ENCODE measurements at places on chromosomes 5 and 9.
A peak's percentile ranks its signal among the peaks of the same experiment; 100 is the strongest.

GRCh38 chr9:12705738-12706391 is 12.7 kb downstream of the TYRP1 start:
- no peaks in the 10 kb centered on the region for H3K4me1 ChIP-seq
- H3K27me3 ChIP-seq, result no peaks in the 10 kb centered on the region
- H3K27ac ChIP-seq, result no peak overlapping the region
- no peak for DNase-seq
- no peak overlapping the region for H3K4me3 ChIP-seq

DNA sequence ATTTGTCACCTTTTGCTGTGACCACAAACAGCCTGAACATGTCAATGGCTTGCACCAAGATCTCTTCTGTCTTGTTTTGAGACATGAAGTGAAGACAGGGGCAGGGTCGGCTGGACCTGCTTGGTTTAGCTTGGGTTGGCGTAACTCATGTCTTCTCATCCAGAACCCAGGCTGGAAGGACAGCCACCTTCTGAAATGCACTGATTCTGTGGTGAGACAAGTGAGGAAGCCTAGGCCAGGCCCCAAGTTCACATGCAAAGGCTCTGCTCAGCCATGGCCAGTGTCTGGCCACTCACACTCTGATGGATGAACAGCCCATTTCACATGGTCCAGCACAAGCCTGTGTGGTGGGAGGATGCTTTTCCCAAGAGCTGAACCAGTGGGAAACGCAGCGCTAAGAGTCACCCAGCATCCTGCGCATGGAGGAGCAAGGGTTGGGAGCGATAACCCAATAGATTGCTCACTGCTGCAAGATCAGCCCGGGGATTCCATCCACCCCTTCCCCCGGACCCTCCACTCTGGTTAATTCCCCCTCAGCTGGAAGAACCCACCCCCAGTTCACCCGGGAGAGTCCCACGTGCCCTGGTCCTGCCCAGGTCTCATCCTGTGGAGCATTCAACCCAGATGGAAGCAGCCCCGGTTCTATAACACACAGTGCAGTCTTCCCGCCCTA is 16.2 kb upstream of the MED10 start:
- H3K27ac ChIP-seq, result no peak overlapping the region
- no peaks in the 10 kb centered on the region for H3K36me3 ChIP-seq
- H3K4me3 ChIP-seq, result no peak overlapping the region

GRCh38 chr9:76564297-76564696 is 105.3 kb downstream of the GCNT1 start:
- no peaks in the 10 kb centered on the region for H3K27me3 ChIP-seq
- no peak overlapping the region for H3K4me3 ChIP-seq

GRCh38 chr5:35129921-35130485 is 82.3 kb upstream of the AGXT2 start:
- no peaks in the 10 kb centered on the region for H3K4me1 ChIP-seq
- no peak overlapping the region for H3K4me3 ChIP-seq
- H3K27me3 ChIP-seq, result peaks cover 4% of the 10 kb centered on the region

GRCh38 chr5:179867079-179867465 is 8.5 kb upstream of the MRNIP start:
- no peaks in the 10 kb centered on the region for H3K27me3 ChIP-seq
- H3K27ac ChIP-seq, result no peak overlapping the region
- no peak for DNase-seq
- peaks cover 6% of the 10 kb centered on the region for H3K36me3 ChIP-seq

GRCh38 chr9:95970317-95970716 is 94.8 kb downstream of the ERCC6L2 start:
- DNase-seq, result no peak
- H3K27ac ChIP-seq, result no peak overlapping the region
- peaks cover 20% of the 10 kb centered on the region for H3K36me3 ChIP-seq
- H3K4me1 ChIP-seq, result no peaks in the 10 kb centered on the region
- H3K27me3 ChIP-seq, result no peaks in the 10 kb centered on the region

- no peak overlapping the region for H3K27ac ChIP-seq
- no peaks in the 10 kb centered on the region for H3K36me3 ChIP-seq
- no peak for DNase-seq
- H3K4me1 ChIP-seq, result no peaks in the 10 kb centered on the region
Observed at GRCh38 chr5:36055984-36056383, 10.7 kb downstream of the UGT3A2 start.

DNA sequence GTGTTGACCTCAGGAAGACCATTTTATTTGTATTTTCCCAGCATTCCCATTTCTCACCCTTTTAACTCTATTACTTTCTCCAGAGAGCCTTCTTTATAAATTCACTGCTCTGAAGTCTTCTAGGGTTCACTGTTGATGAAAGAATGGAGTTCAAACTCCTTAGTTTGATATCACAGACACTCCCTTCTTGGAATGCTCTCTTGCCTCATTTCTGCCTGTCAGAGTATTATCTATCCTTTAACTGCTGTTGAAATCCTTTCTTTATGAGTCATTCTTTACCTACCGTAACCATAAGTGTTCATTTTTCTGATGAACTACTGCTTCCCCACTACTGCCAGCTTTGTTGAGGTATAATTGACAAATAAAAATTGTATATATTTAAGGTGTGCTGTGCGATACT is 4.3 kb downstream of the RIC1 start:
- H3K36me3 ChIP-seq, result peaks cover 9% of the 10 kb centered on the region
- no peak overlapping the region for H3K4me3 ChIP-seq
- H3K4me1 ChIP-seq, result peaks cover 10% of the 10 kb centered on the region
- no peak for DNase-seq
- no peak overlapping the region for H3K27ac ChIP-seq

DNA sequence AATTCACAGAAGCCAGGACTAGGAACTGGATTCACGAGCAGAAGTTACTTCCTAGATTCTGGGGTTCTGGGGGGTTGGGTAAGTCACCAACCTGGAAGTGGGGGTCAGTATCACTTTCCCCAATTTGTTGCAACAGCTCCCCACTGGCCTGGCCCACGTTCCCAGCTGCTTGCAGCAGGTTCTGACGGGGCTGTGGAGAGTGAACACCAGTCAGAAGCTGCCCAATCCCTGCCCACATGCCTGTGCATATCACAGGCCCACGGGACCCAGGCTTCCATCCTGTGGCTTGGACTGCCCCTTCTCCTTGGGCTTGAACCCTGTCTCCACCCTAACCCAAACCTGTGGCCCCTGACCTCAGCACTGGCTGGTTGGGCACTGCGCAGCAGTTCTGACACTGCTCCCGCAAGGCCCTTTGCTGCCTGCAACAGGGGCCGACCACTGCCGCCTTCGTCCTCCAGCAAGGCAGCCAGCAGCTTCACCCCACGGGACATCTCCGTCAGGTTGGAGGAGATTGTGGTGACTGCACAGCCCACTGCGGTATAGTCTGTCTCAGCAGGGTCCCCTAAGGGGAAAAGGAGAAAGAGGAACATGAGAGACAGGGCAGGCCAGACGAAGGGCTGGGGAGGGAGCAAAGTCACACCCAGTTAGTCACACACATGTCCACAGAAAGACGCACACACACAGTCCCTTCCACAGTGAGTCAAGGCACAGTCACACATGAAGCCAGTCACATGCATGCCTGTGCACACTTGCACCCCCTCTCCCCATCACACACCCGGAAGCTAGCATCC is 13.1 kb downstream of the TLN1 start:
- H3K4me3 ChIP-seq, result no peak overlapping the region
- H3K4me1 ChIP-seq, result no peaks in the 10 kb centered on the region
- no peaks in the 10 kb centered on the region for H3K27me3 ChIP-seq
- no peak for DNase-seq
- no peak overlapping the region for H3K27ac ChIP-seq

DNA sequence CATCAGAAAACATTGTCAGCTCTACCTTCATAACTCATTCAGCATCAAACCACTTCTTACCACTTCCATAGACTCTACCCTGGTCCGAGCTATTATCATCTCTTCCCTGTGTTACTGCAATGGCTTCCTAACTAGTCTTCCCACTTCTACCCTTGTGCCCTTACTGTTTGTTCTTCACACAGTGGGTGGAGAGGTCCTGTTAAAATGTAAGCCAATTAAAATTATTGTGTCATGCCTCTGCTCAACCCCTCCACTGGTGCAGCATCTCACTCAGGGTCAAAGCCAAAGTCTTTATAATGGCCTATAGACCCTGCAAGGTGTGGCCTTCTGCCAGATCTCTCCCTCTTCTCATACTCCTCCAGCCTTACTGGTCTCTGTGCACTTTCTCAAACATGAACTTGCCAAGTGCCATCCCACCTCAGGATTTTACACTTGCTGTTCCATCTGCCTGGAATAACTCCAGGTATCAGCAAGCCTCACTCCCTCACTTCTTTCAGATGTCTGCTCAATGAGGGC is 22.8 kb upstream of the ARAP3 start:
- DNase-seq, result no peak
- H3K27ac ChIP-seq, result no peak overlapping the region

DNA sequence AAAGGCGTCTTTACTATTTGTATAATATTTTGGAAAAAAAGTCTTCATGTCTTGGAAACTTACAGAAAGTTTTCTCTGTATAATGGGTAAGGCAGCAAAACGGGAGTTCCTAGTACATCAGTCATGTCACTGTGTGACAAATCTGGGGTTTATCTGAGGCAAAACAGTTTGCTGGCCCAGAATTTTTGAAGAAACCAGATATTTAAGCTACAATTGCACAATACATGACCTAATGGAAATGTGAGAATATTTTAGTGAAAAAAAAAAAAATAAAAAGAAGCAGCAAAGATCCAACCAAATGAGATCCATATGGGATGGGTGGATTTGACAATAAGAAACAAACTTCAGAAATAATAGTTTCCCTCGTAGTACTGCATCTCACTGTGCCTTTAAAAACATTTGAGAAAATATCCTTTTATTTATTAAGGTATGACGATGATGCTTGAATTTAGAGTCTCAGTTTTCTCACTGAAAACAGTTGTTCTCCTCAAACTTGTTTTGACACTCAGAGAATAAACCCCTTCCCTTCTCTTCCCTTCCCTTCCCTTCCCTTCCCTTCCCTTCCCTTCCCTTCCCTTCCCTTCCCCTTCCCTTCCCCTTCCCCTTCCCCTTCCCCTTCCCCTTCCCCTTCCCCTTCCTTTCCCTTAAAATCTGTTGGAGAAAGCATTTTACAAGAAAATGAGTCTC is 180.5 kb upstream of the TUT7 start:
- H3K27me3 ChIP-seq, result no peaks in the 10 kb centered on the region
- no peaks in the 10 kb centered on the region for H3K36me3 ChIP-seq

- H3K4me3 ChIP-seq, result no peak overlapping the region
- H3K4me1 ChIP-seq, result no peaks in the 10 kb centered on the region
- no peak overlapping the region for H3K27ac ChIP-seq
- peaks cover 9% of the 10 kb centered on the region for H3K27me3 ChIP-seq
- H3K36me3 ChIP-seq, result no peaks in the 10 kb centered on the region
Observed at GRCh38 chr5:170752257-170753215, 31.0 kb upstream of the GABRP start.

DNA sequence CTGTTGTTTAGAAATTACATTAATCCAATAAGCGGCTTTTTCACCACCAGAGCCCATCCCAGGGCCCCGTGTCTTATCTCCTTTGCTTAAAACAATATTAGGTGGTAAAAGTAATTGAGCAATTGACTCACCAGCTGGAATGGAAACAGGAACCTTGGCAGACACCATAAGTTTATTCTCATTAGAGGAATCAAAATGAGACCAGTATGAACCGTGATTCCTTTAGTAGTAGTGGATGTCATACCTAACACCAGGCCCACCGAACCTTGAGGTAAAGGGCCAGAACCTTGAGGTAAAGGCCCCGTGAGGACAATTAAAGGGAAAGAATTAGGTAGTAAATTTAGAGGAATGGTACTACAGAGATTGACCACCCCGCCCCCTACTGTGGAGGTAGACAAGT is 16.5 kb downstream of the HSDL2 start:
- no peaks in the 10 kb centered on the region for H3K27me3 ChIP-seq
- H3K27ac ChIP-seq, result no peak overlapping the region
- H3K4me3 ChIP-seq, result no peak overlapping the region

DNA sequence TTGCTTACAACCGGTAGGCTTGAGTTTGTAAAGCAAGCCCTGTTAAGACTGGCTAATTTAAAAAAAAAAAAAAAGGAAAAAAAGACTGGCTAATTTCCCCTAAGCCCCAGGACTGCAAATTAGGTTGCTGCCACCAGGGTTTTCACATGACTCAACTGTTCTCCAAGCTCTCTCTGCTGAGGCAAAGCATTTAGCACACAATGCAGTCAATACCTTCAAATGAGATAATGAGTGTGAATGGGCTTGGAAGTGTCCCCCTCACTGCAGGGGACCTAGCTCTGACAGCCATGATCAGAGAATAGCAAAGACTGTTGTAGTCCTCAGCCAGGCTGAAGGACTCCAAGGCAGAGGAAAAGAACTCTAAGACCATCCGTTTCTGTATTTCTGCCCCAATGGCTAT is 42.8 kb upstream of the ZSWIM6 start:
- no peak for DNase-seq
- no peak overlapping the region for H3K4me3 ChIP-seq
- no peaks in the 10 kb centered on the region for H3K4me1 ChIP-seq
- H3K27me3 ChIP-seq, result no peaks in the 10 kb centered on the region
- H3K27ac ChIP-seq, result no peak overlapping the region

DNA sequence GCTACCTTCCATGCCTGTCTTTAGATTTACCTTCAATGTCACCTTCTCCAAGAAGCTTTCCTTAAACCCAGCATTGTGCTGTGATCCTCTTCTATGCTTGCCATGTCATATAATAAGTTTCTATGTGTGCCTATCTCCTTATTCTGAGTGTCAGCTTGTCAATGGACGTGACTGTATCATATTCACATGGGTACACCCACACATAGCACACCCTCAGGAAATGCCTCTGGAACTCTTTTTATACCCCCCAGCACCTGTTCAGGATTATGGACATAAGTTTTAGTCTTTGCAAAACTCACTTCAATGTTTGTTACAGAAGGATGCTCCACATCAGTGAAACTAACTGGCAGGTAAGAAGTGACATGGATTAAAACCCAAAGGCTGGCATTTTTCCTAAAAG is 7.4 kb downstream of the GAS1 start:
- no peak overlapping the region for H3K4me3 ChIP-seq
- H3K36me3 ChIP-seq, result no peaks in the 10 kb centered on the region
- no peak for DNase-seq
- H3K27ac ChIP-seq, result no peak overlapping the region

DNA sequence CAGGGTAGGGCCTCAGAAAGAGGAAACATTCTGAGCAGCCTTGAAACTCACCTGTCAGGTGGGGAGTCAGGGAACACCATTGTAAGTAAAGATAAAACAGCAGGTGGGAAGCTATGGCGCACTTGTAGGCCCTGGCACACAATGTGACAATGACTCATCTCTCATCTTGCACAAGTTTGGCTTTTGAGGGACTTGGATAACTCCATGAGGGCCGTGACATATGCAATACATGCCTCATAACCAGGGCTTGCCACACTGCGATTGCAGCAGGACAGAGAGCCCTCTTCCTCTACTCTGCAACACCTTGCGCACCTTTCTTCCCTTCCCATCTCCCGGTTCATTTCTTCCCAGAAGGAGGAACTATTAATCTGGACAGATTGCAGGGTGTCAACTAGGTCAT is 144.9 kb downstream of the CEP120 start:
- no peaks in the 10 kb centered on the region for H3K27me3 ChIP-seq
- no peak overlapping the region for H3K27ac ChIP-seq
- DNase-seq, result no peak

- peak overlapping the region; percentile 70 for H3K27ac ChIP-seq
- H3K4me3 ChIP-seq, result peak overlapping the region; percentile 77
- H3K27me3 ChIP-seq, result no peaks in the 10 kb centered on the region
- DNase-seq, result peak; percentile 39
- peaks cover 19% of the 10 kb centered on the region for H3K4me1 ChIP-seq
Observed at GRCh38 chr9:130835441-130836298, 616 bp downstream of the ABL1 start.

GRCh38 chr9:32424616-32425015 is 40.2 kb downstream of the ACO1 start:
- H3K27me3 ChIP-seq, result no peaks in the 10 kb centered on the region
- DNase-seq, result no peak
- H3K4me1 ChIP-seq, result peaks cover 2% of the 10 kb centered on the region
- peaks cover 32% of the 10 kb centered on the region for H3K36me3 ChIP-seq
- H3K27ac ChIP-seq, result no peak overlapping the region
- no peak overlapping the region for H3K4me3 ChIP-seq
